ENCODE measurements at places on chromosomes 6 and 20. TPM values are rescaled to one million over a fixed set of nuclear protein-coding genes. Genes with fewer than 3 reads are reported as not detected.

The SDC4 gene
- 6.0 TPM for total RNA-seq

The FOXA2 gene
- total RNA-seq = not detected

The TGM3 gene
- not detected for total RNA-seq

The RGS17 gene
- total RNA-seq = not detected

The SCRT2 gene
- total RNA-seq = not detected

The METTL24 gene
- total RNA-seq = not detected

The NKAPL gene
- total RNA-seq = 0.20 TPM

The MATN4 gene
- not detected for total RNA-seq

The ERVFRD-1 gene
- 0.08 TPM for total RNA-seq

The PBOV1 gene
- not detected for total RNA-seq

The PTK7 gene
- 0.94 TPM for total RNA-seq

The LTB gene
- total RNA-seq = 1,438 TPM

The CCM2L gene
- not detected for total RNA-seq

The NOTCH4 gene
- total RNA-seq = 0.24 TPM
